ENCODE measurements at places on chromosomes 7 and 10.

GRCh38 chr7:106415433-106415832, 130.7 kb upstream of the NAMPT start:
- no peak for DNase-seq

DNA sequence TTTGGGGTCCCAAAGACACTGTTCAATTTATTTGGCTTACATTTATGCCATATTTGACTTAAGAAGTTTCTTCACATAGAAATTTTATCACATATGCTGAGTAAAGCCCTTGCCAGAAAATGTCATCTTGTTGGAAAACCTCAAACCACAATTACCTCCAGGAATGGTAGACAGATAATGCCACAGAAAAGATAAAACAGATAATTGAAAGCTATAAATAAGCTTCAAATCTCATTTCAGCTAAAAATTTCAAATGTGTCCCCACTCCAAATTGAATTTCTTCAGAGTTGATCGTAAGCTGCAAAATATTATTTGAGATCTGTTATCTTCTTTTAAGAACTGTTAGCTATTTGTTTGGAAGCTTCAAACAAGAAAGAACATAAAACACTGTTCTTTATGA, 176.4 kb upstream of the PTN start:
- DNase-seq: no peak

- DNase-seq: no peak
Observed at GRCh38 chr10:3538291-3538655, 246.7 kb downstream of the KLF6 start.

- DNase-seq: no peak
Observed at GRCh38 chr7:8177109-8177933, 84.6 kb downstream of the ICA1 start.

DNA sequence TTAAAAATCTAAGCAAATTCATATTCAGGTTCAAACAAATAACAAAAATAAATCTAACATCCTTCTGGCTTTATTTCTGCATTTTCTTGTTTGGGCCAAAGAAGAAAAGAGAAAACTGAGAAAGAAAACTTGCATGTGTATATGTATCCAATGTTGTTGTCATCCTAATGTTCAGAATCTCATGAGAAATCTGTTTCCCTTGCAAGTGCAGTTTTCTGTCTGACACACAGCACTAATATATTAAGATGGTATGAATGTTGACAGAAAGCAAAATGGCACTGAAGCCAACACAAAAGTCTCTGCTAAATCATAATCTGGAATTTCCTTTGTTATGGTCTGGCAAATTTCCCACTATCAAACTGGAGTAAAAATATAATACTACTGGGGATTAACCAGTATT, 235.9 kb downstream of the HGF start:
- no peak for DNase-seq

DNA sequence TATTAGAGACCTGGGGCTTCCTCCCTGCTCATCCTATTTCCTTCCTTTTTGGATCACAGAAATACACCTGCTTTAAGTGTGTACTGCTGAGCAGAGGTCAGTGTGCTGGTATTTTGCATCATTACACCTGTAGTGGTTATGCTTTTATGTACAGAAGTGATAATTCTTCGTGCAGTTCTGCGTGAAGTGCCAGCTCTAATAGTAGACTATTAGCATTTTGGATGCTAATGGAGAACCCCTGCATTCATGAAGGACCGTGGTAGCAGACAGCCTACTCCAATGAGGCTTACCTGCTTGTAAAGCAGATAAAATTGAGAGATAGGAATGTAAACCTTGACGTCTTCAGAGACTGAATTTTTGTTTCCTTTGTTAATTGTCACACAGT, 114.3 kb downstream of the CDK14 start:
- DNase-seq: no peak

GRCh38 chr7:17401791-17402627, 103.6 kb downstream of the AHR start:
- no peak for DNase-seq

- DNase-seq: no peak
Observed at GRCh38 chr10:88113232-88113631, 249.8 kb downstream of the PTEN start.

- DNase-seq: no peak
Observed at GRCh38 chr10:122957474-122957873, 3.4 kb upstream of the C10orf88 start.

DNA sequence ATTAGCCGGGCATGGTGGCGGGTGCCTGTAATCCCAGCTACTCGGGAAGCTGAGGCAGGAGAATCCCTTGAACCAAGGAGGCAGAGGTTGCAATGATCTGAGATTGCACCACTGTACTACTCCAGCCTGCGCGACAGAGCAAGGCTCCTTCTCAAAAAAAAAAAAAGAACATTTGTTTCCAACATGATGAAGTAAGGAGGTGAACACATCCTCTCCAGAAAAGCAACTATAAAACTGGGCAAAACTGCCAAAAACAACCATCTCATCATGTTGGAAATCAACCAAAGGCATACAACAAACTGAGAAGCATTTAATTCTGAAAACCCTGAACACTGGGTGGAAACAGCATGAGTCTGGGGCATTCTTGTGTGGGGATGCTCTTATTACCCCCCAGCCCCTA, 14.3 kb downstream of the PRTFDC1 start:
- no peak for DNase-seq

DNA sequence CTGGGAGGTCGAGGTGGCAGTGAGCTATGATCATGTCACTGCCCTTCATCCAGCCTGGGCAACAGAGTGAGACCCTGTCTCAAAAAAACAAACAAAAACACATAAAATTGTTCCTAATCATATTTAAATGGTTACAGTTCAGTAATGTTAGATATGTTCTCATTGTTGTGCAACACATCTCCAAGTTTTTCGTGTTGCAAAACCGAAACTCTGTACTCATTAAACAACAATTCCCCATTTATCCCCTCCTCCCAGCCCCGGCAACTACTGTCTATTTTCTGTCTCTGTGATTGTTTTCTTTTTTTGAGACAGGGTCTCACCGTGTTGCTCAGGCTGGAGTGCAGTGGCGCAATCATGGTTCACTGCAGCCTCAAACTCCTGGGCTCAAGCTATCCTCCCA, 16.1 kb upstream of the PRXL2A start:
- no peak for DNase-seq

DNA sequence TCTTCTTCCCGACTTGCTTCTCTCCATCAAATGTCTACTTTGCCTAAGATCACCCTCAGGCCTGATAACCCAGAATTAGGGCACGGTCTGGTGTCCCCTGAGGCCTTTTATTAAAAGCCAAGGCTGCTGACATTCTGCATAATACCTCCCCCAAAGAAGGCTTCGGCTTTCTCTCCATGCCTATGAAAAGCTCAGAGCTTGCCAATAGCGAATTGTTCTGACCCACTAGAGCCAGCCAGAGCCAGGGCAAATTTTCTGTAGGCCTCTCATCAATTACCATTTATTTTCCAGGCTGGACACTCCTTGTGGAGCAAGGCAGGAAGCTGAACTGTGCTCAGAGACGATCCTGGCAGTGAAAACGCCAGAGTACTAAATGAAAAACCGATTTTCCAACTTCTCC, 64.3 kb upstream of the ADRB1 start:
- DNase-seq: no peak

DNA sequence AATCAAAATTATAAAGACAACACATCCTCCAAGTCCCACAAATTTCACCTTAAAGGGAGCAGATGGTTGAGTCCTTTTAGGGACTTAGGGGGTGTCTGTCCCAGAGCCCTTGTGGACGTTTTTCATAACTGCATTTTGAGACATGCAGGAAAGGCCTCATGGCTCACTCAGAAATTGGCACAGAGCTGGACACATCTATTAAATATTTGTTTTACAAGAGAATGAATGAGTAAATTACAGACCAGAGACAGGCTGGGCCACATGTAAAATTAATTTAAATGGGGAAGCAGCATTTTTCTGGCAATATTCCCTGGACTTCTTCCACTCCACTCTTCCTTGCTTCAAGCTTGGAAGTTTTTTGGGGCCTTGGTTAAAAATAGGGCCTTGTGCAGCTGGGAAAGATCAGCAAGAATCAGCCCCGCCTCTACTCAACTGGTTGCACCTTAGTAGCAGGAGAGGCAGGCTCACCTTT, 20.0 kb downstream of the LAMB1 start:
- peak; percentile 37 for DNase-seq

DNA sequence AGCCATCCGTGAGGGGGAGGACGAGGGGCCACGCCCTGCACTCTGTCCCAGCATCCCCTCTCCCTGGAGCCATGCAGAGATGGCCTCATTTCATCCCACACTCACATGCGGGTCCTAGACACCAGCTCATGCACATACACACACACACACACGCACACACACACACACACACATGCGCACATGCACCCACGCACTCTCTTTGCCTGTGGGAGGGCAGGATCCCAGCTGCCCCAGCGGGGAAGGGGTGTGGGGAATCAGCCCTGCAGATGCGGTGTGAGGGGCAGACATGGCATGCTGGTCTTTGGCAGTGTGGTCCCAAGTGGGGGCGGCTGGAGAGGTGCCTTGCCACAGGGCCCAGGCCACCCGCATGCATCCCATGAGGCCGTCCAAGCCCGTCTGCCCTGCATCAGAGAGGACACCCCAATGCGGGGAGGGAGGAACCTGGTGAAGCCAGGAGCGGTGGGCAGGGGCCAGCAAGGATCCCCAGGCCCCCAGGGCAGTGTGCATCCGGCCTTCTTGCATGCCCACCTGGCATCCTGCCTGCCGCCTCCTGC, 68.1 kb downstream of the LHPP start:
- no peak for DNase-seq

DNA sequence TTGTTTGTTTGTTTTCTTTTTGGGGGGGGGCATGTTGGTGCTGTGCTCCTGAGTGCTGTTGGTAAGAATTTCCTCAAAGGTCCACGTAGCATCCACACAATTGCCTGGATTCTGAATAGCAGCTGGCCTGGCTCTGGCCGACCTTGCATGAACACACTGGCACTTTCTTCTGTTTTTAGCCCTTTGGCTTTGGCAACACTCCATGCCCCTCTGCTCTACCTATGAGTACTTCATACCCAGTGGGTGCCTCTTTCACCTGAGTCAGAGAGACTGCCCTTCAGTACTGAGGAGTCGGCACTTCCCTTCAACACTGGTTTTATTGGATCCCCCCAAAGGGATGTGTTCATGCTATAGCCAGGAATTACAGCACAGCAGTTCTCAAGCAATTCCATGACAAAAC, 7.2 kb upstream of the NPVF start:
- DNase-seq: no peak

- no peak for DNase-seq
Observed at GRCh38 chr7:41098402-41098801, 604.5 kb downstream of the INHBA start.

DNA sequence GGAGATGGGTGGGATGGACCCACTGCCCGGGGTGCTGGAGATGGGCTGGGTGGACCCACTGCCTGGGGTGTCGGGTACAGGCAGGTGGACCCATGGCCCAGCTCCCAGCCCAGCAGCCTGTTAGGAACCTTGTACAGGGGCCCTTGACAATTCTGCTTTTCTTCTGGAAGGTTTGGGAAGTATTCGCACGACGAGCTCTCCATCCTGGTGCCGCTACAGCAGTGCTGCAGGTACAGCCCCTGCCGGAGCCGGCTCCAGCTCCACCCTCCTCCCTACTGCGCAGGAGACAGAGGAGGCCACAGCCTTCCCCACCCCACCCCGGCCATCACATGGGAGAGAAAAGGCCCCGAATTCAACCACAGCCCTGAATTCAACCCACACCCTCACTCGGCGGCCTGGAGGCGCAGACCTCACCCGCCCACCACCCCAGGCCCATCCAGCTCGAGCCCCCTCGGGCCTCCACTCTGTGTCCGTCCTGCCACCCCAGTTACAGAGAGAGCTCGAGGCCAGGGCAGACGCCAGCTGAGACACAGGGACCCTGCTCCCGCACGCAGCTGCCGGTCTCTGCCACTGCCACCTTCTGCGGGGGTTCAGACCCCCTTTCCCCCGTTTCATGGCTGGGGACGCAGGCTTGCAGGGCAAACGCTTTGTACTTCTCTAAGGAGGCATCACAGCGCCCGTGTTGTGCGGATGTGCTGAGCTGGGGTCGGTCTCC, 31.3 kb upstream of the FOXL3 start:
- no peak for DNase-seq

- DNase-seq: no peak
Observed at GRCh38 chr7:95213809-95214492, 110.4 kb downstream of the PON1 start.

DNA sequence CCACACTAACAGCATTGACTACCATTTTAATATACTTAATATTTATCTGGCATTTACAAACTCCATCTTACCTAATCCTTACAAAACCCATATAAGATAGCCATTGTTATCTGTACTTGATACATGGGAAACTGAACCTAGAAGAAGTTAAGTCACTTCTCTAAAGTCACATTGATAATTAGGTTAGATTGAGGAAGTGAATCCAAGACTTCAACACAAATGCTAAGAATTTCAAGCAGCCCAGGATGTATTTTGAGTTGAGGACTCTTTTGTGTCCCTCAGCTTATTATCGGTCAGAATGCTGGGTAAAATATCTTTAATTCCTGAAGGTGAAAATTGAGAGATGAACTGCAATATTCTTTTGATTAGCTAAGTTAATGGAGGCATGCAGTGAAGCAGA, 465.5 kb downstream of the PHTF2 start:
- DNase-seq: no peak

- DNase-seq: peak; percentile 23
Observed at GRCh38 chr7:13988731-13989125, 738 bp downstream of the ETV1 start.

- no peak for DNase-seq
Observed at GRCh38 chr10:78420946-78421735, 387.5 kb downstream of the RPS24 start.

DNA sequence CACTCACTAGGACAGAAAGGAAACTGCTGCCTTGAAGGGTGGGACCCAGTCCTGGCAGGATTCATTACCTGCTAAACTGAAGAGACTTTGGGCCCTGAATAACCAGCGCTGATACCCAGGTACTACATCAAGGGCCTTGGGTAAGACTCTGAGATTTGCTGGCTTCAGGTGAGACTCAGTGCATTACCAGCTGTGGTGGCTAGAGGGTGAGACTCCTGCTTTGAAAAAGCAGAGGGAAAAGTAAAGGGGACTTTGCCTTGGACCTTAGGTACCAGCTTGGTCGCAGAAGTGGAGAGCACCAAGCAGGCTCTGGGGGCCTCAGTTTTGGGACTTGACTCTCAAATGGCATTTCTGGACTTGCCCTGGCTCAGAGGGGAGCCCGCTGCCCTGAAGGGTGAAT, 673.3 kb downstream of the NXPH1 start:
- no peak for DNase-seq

- no peak for DNase-seq
Observed at GRCh38 chr7:106723398-106723797, 62.4 kb upstream of the CCDC71L start.

GRCh38 chr7:86978808-86979506, 80.5 kb downstream of the ELAPOR2 start:
- no peak for DNase-seq

- DNase-seq: no peak
Observed at GRCh38 chr7:93811198-93811597, 79.4 kb downstream of the TFPI2 start.

GRCh38 chr10:42782446-42783180, at the start of gene BMS1:
Gene BMS1, plus strand, starts transcription at chr10:42782795. Its CDS starts 1,600 bp downstream, at chr10:42784395.
- peak; percentile 67 for DNase-seq

DNA sequence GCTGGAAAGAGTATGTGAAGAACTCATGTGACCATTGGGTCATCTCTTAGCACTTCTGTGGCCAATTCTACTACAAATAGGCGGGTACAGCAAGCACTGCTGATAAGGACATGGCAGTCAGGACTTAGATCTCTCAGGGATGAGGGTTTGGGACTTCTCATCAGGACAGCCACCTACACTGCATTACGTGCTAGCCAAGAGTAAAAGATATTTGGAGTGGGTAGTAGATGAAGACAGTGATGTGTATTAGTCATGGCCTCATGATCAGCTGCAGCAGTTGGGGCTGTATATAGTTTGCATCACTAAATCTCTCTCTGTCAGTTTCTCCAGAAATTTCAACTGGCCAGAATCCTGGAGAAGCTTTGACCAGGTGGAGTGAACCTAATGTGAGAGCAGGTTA, 9.2 kb downstream of the TAS2R60 start:
- no peak for DNase-seq
